HFF-Myc (cell line): ENCODE measurements at places on chromosomes 12 and 14.

GRCh38 chr14:93085911-93086310 is 29.8 kb downstream of the ITPK1 start:
- no peak for DNase-seq

- no peak for DNase-seq
Observed at GRCh38 chr12:14836336-14837210, 6.8 kb downstream of the ART4 start.

DNA sequence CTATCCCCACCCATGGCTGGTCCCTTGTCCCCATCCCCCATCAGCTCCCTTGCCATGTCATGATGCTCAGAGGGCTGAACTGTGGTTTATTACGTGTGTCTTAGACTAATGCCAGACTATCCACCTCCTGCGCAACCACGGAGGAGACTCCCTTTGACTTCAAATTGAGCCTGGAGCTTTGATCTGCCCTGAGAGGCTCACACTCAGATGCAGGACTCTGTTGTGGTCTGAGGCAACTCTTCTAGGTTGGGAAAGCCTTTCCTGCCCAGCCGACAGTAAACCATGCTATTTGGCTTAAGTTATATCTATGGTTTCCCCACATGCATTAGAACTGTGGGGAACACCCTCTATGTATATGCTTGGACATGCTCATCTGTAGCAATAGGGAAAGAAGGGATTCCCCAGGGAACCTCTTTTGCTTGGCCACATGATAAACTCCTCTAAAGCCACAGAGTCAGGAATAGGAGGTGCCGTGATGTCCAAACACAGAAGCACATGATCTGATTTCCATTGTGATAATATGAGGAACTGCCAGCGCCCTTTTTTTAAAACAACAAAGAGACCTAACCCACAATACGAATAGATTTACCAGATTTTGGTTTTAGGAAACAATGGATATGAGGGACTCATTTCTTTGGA is 11.1 kb upstream of the LGALS3 start:
- DNase-seq = no peak

- no peak for DNase-seq
Observed at GRCh38 chr14:24260026-24260779, 2.8 kb downstream of the TGM1 start.

DNA sequence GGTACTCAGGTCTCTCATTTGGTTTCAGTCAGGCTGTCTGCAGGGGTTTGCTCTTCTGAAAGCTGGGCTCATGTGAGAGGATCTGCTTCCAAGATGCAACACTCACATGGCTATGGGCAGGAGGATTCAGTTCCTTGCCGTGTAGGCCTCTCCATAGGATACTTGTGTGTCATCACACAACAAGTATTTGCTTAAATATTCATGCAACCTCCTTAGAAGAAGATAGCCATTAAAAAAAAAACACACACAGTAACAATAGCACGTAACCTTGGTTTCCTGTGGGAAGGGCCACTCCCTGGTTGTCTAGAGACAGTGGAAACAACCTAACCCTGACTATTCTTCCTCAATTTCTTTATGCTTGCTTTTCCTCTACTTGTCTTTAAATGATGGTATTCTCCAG is 31.8 kb upstream of the CLEC4E start:
- DNase-seq = no peak

GRCh38 chr12:58491306-58491705 is 429.0 kb downstream of the LRIG3 start:
- no peak for DNase-seq

GRCh38 chr14:22538671-22539228 is 50.3 kb downstream of the DAD1 start:
- DNase-seq = no peak

DNA sequence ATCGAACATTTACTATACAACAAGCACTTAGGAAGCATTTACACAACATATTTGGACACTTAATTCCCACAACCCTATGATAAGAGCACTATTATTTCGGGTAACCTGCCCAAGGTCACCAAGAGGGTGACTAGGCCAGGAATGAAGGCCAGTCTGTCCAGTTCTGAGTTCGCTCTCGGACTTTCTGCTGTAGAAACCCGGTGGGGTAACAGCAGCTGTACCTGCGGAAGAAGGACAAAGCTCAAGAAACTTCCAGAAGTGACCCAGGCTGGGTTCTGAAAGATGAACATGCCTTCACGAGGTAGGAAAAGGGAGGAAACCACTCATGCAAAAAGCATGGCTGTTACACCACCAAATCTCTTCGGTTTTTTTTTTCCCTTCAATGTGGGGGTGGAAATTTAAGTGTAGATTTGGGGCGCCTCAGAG is 10.8 kb downstream of the PLA2G1B start:
- no peak for DNase-seq

DNA sequence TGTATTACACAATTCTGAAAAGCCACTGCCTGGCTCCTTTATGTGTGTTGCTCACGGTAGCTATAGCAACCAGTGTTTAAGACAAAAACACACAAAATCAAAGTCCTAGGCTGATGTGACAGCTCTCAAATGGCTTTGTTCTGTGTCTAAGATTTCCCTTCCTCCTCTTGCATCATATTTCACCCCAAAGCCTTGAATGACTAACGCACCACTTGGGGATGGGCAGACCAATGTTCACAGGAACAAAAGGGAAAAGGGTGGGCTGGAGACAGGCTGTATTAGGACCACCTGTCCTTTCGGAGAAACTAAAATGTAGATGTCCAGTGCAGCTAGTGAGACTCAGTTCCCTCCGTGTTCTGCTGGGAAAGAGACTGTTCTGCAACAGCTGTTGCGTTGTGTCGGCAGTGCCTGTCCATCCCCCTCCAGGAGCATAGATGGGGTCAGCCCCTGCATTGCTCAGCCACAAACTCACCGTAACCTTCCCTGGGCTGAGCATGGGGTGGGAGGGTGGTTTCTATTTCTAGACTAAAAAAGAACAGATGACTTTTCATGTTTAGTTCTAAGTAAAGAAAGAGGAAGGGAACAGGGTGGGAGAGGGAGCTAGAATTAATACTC is 26.8 kb upstream of the DAAM1 start:
- DNase-seq = no peak

- DNase-seq = no peak
Observed at GRCh38 chr14:59961518-59962062, 41.6 kb downstream of the LRRC9 start.

DNA sequence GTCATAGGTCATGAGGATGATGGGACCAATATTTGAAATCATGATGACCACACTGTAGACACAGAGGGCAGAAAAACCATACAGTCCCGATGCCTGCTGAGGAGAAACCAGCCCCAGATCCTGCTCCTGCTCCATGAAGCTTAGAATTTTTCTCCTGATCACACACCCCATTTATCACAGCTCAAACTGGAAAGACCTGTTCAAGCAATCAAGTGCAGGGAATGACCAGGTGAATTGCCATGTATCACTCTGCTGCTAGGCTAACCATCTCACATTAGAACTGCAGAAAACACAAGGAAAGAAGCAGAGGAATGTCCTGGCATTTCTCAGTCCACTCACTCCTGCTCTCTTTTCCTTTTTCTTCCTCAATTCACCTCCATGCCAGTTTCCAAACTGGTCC is 18.1 kb downstream of the MANSC1 start:
- DNase-seq = no peak

DNA sequence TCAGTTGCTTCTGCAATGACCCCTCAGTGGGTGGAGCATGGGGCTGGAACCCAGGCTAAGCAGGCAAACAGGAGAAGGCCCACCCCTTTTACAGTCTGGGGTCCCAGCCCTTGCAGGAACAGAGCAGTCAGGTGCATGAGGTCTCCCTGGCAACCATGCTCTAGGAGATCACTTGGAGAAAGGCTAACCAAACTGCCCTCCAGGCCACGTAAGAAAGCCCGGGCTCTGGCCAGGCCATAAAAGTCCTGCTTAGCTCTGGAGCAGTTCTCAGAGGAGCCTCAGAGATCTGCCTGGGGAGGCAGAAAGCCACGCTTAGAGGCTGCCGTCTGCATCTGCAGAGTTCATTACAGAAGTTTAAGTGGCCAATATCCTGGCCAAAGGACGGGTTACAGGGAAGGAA is 15.0 kb upstream of the TC2N start:
- no peak for DNase-seq

- DNase-seq = no peak
Observed at GRCh38 chr14:61380984-61381383, 59.6 kb downstream of the PRKCH start.

- DNase-seq = no peak
Observed at GRCh38 chr14:101457301-101457935, 103.9 kb upstream of the DIO3 start.

DNA sequence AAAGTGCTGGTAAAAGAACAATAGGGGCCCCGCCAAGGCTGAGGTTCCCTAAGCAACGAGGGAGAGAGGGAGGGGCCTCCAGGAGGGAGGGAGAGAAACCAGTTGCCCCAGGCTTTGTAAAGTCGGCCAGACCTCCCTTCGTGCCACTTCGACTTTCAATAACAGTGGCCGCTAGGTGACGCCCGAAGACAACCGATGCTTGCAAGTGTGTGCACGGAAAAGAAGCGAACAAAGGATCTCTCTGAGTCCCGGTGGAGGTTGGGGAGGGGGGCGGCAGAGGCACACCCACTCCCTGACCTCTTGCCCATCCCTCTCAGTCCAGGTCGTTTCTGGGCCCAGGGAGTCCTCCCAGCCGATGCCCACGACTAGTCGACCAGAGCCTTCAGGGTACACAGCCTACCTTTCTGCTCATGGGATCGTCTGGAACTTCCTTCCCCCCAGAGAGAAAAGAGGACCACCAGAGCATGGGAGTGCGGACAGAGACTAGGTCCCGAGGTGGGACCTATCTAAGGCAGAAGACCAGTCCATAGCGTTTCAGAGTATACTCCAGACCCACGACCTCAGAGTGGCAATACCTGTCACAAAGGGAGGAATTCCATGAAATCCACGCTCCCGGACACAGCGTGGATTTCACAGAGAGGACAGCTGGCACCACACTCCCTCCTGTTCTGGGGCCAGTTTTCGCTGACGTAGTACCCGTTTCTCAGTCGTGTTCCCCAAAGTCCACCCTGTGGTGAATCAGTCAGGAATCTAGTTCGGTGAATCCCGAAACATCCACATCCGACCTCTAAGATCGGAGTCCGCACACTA is 262.7 kb upstream of the ALG10B start:
- no peak for DNase-seq

DNA sequence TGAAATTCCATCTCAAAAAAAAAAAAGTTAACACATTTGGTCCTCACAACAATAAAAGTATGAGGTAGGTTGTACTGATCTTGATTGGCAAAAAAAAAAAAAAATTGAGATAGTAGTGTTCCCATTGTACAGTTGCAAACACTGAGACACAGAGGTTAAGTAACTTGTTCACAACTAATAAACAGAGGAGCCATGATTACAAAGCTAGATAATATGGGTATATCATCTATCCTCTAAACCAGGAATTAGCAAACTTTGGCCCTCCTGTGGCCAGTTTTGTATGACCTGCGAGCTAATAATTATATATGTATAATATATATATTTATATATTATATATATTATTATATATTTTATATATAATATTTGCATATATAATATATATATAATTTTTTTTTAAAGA is 2.3 kb upstream of the PSME1 start:
- no peak for DNase-seq

GRCh38 chr14:102275866-102276265 is 29.1 kb downstream of the MOK start:
- DNase-seq = no peak

- no peak for DNase-seq
Observed at GRCh38 chr12:100265732-100266584, 921 bp downstream of the DEPDC4 start.

DNA sequence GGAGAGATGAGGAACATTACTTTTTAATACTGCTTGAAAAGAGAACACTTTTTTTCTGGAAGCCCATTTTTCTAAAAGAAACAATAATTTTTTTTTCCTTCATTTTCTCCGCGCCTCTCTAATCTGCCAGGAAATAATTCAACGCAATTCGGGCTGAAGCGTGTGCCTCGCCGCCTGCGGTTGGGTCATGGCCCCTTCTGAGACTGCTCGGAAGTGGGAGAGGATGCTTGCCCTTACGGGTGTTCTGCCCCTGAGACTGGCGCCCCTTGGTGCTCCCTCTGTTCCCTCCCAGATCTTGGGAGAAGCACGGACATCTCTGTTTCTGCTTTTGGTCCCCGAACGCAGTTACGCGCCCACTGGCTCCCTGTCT is 332 bp upstream of the TBC1D30 start:
- no peak for DNase-seq

- no peak for DNase-seq
Observed at GRCh38 chr12:16949371-16949770, 343.4 kb upstream of the LMO3 start.

- no peak for DNase-seq
Observed at GRCh38 chr14:100871234-100872186, 32.0 kb downstream of the RTL1 start.

- no peak for DNase-seq
Observed at GRCh38 chr12:126523891-126524290, 1458.7 kb downstream of the AACS start.

DNA sequence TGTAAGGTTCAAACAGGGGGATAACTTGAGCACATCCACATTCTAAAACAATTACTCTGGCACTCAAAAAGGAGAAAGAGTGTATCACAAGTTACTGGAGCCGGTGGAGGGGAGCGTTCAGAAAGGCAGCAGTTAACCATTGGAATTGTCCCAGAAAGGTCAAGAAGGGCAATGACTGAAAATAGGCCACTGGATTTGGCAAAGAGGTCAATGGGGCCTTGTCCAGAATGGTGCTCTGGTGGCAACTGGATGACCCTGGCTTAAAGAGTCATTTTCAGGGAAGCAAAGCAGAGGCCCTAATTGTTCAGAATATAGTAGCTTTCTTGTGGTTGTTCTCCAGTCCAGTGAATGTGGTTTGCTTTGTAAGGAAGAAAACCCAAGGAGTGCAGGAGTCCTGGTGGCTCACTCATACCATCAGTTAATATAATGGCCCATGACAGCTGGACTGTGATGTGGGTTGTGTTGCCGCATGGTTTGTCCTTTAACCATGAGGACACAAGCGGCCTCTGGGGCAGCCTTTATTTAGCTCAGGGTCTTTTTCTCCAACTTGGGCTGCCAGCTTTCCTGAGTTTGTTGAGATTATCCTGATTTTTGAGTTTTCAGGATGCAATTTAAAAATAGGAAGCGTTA is 142.8 kb upstream of the PELI2 start:
- no peak for DNase-seq

- DNase-seq = no peak
Observed at GRCh38 chr14:58805057-58805456, 167.3 kb downstream of the DACT1 start.

- no peak for DNase-seq
Observed at GRCh38 chr14:90373887-90374286, 22.9 kb upstream of the CALM1 start.

DNA sequence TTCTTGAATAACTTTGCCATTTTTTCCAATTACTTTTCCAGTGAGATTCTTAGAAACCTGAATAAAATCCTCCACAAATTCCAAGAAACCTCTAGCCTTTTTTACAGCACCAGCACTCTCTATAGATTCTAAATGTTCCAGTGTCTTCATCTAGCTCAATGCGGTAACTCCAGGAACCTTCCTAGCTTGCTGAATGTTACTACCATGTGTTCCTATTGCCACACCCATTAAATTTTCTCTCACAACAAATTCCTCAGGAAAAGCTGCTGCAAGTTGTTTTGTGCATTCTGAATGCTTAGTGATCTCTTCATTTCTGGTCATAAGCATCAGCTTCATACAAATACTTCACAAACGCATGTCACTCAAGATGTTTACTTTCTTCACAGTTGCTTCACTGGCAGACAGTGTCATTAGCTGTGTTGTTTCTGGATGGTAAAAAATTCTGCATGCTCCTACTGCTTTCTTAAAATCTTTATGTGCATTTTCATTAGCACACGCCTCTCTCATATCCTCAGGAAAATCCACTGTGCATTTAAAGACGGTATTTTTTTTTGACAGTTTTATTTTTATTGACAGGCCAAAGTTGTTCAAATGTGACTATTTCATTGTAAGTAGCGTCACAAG is 106.7 kb downstream of the PPHLN1 start:
- DNase-seq = no peak

- no peak for DNase-seq
Observed at GRCh38 chr12:13097491-13098011, 5.9 kb downstream of the GSG1 start.
